SIG-M5 (cell line): ENCODE measurements at places on chromosomes 2 and 18.

- no peak for DNase-seq
These were observed 1.5 kb upstream of the AAK1 start for GRCh38 chr2:69645031-69645431.

- DNase-seq, result no peak
These were observed 875 bp downstream of the C18orf63 start for GRCh38 chr18:74316257-74317170.

GRCh38 chr2:24702800-24703199, 90.4 kb downstream of the PTRHD1 start:
- no peak for DNase-seq

GRCh38 chr18:40852406-40852805, 1102.6 kb upstream of the PIK3C3 start:
- no peak for DNase-seq

GRCh38 chr2:116935097-116935814, 879.2 kb upstream of the DDX18 start:
- DNase-seq, result no peak

- DNase-seq, result no peak
These were observed 19.9 kb upstream of the ELAC1 start for GRCh38 chr18:50947899-50948298.

- DNase-seq, result no peak
These were observed 32.9 kb downstream of the CD28 start for GRCh38 chr2:203739351-203739750.

- no peak for DNase-seq
These were observed 22.2 kb downstream of the IL1R2 start for GRCh38 chr2:102014041-102014345.

GRCh38 chr2:177929662-177930522, 142.7 kb downstream of the PDE11A start:
- no peak for DNase-seq

DNA sequence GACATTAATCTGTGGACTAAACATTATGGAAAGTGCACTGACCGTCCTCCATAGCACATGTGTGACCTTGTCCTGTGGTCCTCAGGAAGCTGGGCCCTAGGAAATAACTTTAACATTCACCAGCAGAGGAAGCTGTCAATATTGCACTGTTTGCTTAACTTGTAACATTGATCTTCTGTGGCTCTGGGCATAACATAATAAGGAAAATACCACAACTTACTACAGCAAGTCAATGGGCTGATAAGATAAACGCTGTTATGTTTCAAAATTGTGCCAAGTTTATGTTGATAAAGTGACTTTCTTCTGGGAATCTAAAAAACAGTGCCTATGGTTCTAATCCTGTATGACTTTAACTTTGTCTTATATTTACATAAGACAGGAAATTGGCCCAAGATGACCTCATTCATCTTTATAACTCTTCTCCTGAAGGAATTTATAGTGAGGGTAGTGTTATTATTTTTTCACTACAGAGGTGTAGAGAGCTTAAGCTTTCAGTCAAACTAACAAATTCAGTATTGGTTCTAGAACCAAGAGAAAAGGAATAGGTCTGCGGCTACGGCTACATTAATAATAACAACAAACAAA, 113.7 kb upstream of the MAP4K3 start:
- no peak for DNase-seq

- no peak for DNase-seq
These were observed 513.3 kb upstream of the NRP2 start for GRCh38 chr2:205169012-205169411.

GRCh38 chr2:65630643-65631042, 198.2 kb upstream of the SPRED2 start:
- peak; percentile 30 for DNase-seq

DNA sequence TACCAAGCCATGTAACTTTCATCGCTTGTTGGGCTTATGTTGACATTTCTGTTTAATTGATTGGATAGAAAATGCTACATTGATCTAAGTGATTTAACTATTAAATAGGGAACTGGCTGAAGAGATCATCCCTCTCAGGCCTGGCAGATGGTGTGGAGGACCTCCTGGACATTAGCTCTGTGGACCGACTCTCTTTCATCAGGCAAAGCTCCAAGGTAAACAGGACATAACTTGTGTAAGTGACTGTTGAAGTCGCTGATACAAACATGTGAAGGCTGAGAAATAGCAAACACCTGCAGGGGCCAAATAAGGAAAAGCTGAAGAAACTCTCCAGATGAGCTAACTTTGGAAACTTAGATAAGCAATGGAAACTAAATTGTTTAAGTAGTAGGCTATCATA, 68.8 kb downstream of the UNC80 start:
- DNase-seq, result no peak

DNA sequence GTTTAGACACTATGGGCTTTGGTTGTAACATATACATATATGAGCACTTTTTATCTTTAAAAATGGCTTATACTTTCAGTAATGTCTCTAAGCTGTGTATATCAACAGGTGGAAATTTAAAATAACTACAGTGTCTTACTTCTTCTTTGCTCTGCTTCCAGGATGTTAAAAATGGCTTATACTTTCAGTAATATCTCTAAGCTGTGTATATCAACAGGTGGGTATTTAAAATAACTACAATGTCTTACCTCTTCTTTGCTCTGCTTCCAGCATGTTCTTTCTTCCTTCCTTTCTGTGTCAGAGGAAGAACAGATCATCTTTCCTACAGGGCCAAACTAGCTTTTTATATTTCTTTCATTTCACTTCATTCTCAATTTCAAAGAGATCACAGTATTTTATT, 689.6 kb downstream of the EPHA4 start:
- no peak for DNase-seq

DNA sequence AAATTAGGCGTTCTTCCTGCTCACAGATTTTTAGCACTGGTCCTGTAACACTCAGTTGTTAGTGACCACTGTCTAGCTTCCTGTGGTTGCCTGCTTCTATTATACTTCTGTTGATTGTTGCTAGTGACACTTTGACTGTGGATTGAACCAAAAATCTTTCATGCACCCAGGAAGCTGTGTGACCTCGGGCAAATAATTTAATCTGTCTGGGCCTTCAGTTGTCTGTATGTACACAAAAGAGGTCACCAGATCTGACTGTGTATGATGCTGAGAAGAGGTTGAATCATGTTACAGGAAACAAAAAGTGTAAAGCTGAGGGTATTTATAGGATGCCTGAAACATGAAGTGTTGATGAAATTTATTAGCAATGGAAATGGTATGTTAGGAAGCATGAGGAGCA, 12.7 kb downstream of the ICOS start:
- no peak for DNase-seq

DNA sequence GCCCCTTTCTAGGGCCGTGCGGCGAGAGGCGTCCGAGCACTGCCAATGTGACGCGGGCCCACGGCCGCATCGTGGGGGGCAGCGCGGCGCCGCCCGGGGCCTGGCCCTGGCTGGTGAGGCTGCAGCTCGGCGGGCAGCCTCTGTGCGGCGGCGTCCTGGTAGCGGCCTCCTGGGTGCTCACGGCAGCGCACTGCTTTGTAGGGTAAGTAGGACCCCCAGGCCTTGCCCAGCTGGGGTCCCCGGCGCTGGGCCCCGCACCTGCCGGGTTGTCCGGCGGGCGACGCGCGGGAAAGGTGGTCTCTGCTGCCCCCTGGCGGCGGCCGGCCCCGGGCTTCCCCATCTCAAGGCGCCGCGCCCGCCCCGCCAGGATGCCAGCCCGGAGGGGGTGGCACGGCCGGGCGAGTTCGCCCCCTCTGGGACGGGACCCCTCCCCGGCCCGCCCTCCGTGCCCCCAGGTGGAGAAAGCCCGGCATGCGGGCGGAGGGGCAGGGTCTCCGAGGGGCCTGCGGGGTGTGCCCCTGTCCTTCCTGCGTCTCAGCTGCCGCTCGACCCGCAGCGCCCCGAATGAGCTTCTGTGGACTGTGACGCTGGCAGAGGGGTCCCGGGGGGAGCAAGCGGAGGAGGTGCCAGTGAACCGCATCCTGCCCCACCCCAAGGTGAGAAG, 1.9 kb downstream of the PRSS56 start:
- DNase-seq, result no peak

DNA sequence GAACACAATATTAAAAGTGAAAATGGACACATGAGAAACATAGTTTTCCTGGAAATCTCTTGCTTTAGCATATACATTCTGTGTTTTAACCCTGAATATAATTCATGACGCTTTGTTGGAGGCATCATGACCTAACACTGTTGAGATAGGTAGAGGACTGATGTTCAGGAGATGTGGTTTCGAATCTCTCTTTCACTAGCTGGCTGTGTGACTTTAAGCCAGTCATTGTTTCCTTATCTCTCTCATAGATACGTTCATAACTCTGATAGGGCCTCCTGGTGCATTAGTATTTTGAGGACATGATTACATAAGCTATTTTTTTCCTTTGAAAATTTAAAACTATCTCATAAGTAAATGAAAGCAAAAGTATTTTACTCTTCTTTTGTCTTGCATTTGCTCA, 179.0 kb upstream of the DTNA start:
- no peak for DNase-seq

DNA sequence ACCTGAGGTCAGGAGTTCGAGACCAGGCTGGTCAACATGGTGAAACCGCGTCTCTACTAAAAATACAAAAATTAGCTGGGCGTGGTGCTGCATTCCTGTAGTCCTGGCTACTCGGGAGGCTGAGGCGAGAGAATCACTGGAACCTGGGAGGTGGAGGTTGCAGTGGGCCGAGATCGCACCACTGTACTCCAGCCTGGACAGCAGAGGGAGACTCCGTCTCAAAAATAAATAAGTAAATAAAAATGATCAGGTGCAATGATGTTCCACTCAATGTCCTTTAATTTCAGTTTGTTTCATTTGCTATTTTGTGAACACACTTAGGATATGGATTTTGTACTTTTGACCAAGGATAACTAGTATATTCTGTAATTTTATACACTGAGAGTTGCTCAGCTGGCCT, 9.3 kb downstream of the HADHA start:
- no peak for DNase-seq

DNA sequence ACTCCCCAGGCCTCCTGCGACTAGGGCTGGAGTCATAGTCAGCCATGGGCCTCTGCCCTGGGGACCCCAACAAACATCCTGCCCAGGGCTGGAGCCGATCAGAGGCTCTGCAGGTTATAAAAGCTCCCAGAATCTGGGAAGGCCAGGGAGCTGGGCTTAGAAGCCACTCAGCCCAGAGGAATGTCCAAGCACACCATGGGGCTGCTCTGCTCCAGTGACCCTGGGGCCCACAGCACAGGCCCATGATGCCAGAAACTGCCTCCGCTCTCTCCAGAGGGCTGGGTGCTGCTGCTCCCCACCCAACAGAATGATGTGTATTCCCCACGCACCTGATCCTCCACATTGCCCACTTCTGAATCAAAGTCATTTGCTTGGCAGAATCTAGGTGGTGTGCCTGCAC, 88.5 kb downstream of the ARMC9 start:
- no peak for DNase-seq

GRCh38 chr2:159454185-159454584, 162.2 kb downstream of the BAZ2B start:
- DNase-seq, result no peak

DNA sequence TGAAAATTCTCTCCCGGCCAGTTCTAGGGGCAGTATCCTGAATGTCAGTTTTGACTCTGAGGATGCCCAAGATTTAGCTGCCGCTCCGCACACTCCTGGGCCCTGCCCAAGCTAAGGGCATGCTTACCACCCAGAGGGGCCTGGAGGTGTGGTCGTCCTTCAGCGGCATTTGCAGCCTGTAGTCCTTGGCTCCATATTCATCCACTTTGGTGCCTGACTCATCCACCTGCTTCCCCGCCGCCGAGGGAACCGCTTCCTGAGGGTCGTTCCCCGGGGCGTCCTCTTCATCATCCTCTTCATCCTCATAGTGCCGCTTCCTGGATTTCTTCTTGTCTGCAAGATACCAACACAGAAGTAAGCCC, 577 bp downstream of the ERCC3 start:
- DNase-seq, result no peak

GRCh38 chr2:111054791-111055691, 65.7 kb upstream of the BCL2L11 start:
- DNase-seq, result no peak

- DNase-seq, result no peak
These were observed 703.9 kb upstream of the CDH2 start for GRCh38 chr18:28880856-28881255.

DNA sequence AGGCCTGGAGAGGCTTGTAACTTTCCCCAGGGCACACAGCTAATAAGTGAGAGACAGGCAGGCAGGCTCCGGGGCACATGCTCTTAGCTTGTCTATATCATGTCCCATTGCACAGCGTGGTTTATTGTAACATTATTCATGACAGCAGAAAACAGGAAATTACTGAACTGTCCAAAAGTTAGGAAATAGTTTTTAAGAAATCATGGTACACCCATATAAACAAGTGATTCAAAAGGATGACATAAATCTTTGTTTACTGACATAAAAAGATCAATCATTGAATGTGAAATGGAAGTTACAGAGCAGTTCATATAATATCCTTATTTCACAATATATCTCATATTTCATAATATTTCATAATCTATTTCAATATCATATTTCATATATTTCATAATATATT, 34.3 kb upstream of the TXNDC2 start:
- no peak for DNase-seq

DNA sequence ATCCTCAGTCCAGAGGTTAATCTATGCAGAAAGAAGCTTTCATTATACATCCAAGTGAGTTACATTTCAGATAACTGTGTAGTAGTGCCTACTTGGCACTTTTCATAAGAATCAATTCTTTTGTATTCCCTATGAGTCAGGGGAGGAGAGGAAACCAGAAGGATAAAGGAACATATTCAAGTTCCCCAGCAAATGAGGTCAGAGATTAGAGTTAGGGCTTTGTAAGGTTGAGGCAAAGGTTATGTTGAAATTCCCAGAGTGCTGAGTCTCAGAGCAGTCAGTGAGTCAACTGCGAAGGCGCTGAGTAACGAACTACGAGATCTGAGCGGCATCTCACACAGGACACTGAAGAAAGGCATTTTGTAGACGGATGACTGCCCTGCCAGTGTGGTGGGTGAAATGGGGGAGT, 25.1 kb upstream of the ME2 start:
- peak; percentile 16 for DNase-seq

- no peak for DNase-seq
These were observed 22.7 kb downstream of the RUFY4 start for GRCh38 chr2:218091746-218092145.

GRCh38 chr2:12296915-12297314, 419.8 kb upstream of the TRIB2 start:
- no peak for DNase-seq

- DNase-seq, result no peak
These were observed 35.8 kb downstream of the ANO7 start for GRCh38 chr2:241224018-241224850.

GRCh38 chr18:35389095-35389618, 12.0 kb upstream of the ZNF396 start:
- DNase-seq, result no peak

DNA sequence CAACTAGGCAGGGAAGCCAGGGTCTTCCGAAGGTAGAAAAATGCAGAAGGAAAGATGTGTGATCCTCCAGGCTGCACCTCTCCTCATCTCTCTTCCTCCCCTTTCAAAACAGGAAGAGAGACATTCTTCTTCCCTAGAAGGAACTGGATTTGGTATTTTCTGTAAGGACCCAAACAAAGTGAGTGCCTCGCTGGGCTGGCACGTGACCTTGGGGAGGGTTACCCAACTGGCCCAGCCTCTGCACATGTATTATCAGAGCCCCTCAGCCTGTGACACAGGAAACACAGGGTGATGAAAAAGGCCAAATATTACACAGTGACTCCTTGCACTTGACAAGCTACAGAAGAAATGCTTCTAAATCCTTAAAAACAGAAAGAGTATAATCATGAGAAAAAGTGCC, 2.3 kb downstream of the HJURP start:
- DNase-seq, result peak; percentile 41

- DNase-seq, result no peak
These were observed 46.2 kb downstream of the RBKS start for GRCh38 chr2:27843992-27844391.

GRCh38 chr18:31396796-31397612, 20.4 kb downstream of the DSG4 start:
- DNase-seq, result no peak
